ENCODE measurements at places on chromosomes 6 and 20. TPM values are rescaled to one million over a fixed set of nuclear protein-coding genes. Genes with fewer than 3 reads are reported as not detected.

DNA sequence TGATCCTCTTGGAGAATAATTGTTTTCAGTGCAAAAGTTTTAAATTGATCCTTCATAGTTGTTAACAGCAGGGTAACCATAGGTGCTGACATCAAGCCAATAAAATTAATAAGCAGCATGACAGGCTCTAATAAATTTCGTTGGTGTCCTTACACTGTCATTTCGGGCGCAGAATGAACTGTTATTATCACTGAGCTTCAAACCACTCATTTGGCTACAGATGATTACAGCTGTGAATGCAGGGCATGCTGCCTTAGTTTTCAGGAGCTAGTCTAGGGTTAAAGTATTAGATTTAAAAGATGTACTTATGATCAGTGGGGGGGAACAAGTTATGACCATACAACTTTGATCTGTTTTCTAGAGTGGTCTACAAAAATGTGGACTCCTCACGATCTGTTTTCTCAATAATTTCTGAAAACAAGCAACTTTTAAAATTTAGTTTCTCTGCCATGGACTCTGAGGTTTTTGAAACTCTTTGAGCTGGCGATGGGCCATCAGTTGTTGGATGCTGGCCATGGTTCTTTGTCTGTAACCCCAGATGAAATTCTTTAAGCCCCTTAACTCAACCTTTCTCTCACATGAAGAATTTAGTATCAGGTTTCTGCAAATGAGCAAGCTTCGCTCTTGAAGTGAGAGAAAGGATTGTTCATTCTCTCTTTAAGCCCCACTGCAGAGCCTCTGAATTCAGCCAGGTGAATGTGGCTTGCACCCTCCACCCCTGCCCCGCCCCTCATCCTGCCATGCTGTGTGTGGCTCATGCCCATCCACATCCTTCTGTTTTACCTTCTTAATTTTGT, 99.1 kb upstream of the MTHFD1L start:
- DNase-seq, result no peak

DNA sequence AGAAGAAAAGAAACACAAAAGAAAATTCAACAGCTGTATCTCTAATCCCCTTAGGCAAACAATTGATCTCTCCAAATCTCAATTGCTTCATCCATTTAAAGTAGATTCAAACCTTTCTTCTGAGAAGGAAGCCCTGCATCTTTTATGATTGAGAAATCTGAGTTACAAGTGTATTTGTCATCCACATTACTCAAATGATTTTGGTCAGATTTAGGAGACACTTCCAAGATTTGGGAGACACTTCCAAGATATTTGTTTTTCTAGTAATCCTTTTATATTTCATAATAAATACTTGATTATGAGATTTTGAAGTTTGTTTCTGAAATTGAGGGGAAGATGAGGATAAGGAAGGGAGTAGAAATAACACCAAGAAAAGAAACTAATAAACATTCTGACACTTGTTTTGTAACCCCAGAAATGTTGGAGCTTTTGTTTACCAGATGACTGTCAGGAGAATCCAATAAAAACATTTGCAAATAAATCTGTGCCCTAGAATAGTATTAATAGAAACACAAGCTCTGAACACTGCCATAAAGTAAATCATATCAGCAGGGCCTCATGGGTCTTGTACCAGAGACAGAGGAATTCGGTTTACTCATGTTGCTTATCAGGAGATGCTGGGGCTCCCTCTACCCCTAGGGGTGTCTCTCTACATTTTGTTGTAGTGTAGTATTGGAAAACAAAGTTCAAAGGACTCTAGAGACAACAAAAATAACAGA, 314.3 kb upstream of the NT5E start:
- DNase-seq, result no peak

- no peak for DNase-seq
These were observed 583.4 kb downstream of the BCKDHB start for GRCh38 chr6:80689716-80690395.

DNA sequence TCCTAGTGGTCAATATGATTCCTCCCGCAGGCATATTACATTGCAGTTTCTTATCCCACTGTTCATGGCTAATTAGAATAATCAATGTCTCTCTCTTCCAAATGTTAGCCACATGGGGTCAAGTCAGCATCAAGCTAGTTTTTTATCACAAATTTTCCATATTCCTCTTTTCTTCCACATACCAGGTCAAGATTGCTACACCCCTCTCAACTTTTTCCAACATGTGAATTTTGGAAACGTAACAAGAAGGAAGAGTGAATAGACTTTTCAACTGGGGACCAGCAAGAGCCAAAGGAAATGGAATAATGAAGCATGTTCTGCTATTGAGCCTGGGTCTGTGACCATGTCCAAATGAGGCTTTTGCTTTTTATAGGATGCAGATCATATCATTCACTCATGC, 65.1 kb downstream of the SOD2 start:
- no peak for DNase-seq

- DNase-seq, result peak; percentile 52
These were observed 427 bp downstream of the GINM1 start for GRCh38 chr6:149566410-149567193.

DNA sequence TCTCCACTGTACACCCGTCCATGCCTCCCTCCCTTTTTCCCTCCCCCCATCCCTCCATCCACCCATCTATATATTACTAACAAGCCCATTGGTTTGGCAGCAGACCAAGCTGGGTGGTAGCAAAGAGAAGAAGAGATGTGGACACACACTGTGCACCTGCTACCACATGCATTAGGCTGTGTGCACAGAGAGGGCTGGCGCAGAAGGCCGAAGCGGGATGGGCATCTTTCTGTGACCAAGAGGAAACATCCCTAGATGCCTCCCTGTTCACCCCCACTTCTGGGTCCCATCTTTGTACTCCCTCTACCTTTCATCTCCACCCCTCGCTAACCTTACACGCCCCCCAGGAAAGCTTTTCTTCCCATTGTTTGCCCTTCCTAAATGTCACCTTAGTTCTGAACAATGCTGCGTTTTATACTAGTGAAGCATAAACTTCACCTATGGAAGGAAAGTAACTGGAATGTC, 64.9 kb upstream of the AFDN start:
- DNase-seq, result no peak

- peak; percentile 45 for DNase-seq
These were observed 38.9 kb downstream of the MGME1 start for GRCh38 chr20:18007534-18008292.

GRCh38 chr6:113644861-113645575, 212.1 kb upstream of the MARCKS start:
- no peak for DNase-seq

DNA sequence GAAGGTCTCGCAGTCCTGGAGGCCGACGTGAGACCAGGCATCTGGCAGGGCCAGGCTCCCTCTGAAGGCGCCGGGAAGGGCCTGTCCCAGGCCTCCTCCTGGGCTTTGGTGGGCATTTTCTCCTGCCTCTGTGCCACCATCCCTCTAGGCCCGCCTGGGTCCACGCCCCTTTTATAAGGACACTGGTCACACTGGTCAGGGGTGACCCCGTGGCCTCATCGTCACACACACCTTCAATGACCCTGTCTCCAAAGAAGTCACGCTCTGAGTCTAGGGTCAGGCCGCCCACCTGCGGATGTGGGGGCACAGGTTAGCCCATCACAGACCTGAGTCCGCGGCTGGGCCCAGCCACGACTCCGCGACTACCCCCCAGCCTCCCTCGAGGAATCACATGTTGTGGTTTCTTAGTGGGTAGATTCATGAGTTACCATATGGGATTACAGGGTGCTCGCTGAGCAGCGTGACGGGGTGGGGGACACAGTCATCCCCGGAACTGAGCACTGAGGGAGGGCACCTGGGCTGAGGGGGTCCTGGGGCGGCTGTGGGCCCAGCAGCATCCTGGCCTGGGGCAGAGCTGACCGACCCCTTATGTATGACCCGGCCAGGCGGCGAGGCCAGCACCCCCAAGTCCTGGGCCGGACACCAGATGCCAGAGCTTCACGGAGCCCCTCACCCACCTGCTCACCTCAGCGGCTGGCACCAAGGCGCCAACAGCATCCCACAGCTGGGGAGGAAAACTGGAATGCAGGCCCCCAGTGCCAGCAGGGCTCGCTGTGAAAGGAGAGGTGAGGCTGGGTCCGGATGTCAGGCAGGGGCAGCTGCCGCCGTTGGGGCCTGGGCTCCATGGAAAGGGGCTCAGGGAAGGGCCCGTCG, 115.9 kb downstream of the DLL1 start:
- DNase-seq, result peak; percentile 17

GRCh38 chr6:90093558-90094073, 199.3 kb downstream of the GJA10 start:
- DNase-seq, result no peak

GRCh38 chr6:44805238-44805846, 417.8 kb downstream of the CDC5L start:
- DNase-seq, result no peak

DNA sequence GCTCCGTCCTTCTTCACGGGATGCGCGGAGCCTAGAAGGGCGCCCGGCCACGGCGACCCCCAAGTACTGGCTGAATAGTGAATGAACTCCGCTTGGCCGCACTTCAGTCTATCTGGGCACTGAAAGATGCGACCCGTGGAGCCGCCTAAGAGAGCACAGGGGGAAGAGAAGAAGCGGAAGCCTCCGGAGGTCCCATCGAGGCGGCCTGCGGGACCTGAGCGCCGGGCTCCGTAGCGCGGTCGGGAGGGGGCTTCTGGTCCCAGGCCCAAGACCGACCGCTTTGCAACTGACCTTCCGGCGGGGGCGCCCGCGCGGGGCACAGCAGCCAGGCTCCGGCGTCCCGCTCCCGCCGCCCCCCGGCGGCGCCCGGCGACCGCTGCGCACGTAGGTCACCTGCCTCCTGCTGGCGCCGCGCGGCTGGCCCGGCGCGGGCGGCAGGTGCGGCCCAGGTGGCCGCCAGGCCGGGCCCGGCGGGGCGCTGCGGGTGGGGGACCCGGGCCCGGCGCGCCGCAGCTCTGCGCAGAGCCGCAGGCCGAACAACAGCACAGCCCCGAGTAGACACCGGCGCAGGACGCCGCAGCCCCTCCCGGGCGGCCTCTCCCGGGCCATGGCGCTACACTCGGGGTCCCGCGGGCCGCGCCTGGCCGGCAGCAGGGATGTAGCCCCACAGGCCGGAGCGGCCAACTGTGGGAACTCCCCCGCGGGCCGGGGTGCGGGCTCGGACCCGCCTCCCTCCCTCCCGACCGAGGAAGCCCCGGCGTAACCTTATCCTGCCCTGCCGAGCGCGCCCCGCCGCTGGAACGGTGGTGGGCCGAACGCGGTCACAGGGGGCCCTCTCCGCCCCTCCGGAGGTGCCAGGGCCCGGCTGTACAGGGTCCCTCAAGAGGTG, at the start of gene METTL24:
METTL24 (minus strand) TSS at position 686 of the 889 bp plus-strand sequence; CDS start at position 609, 77 bp downstream.
- DNase-seq, result peak; percentile 85

DNA sequence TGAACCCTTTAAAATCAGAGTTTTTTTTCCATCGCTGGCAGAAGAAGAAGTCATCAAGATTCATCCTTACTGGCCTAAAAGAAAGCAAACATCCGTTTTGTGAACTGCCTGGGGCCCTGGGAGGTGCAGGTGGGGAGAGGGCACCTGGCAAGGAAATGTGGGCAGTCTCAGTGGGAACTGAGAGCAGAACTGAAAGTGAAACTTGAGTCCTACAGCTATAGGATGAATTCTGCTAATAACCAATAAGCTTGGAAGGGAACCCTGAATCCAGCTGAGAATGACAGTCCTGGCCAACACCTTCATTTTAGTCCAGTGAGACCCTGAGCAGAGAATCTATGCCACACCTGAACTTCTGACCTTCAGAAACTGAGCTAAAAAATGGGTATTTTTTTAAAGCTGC, 130.1 kb upstream of the ASCC3 start:
- no peak for DNase-seq

DNA sequence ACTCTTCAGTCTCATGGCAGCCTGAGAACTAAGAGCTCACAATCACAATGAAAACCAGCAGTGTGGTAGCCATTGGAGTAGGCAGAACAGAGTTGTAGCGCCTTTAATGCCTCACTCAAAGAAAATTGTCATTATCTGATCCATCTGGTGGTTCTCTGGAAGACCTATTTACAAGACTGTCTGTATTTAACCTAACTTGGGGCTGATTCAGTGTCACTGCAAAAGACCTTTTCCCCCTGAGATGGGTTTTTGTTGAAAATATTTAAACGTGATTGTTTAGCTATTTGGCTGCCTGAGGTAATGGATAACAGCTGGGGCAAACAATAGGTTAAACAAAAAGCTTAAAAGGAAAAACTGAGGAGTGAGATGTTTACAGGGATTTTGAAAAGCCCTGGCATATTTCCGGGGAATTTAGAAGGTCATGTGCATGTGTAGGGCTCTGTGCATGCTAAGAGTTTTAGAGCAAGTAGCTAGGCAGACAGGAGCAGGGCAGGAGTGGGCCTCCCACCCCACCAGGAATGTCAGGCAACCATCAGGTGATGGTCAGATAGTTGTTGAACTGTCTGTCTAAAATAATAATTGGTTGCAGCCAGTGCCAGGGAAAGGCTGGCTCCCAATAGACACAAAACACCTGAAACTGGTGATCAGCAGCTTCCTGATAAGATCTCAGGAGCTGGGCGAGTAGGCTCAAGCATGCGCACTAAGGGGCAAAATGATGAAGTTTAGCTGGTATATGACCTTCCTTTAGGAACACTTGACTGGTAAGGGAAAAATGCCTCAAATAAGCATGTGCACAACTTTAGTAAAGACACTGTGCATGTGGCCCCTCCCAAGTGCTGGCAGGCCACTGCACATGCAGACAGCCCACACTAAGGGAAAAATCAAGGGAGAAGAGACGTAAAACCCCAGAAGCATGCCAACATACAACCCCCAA, 70.8 kb upstream of the AKIRIN2 start:
- peak; percentile 55 for DNase-seq

- peak; percentile 38 for DNase-seq
These were observed 17.7 kb downstream of the MYLIP start for GRCh38 chr6:16146527-16146955.

DNA sequence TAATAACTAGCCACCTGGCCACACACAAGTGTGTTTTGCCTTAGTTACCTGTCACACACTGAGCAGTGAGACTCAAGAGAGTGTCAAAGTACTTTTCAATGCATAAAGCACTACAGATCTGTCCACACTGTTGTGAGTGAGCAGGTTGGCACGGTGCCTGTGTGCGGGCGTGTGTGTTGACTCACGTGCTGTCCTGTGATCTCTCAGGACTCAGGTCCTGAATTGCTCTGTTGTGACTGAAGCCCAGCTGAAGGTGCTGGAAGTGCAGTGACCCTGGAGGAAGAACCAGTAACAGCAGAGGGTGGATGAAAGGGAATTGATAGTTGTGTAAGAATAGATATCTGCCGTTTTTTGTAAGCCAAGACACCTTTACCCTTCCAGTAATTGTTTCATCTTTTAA, 18.3 kb downstream of the SLC16A10 start:
- peak; percentile 27 for DNase-seq

The SPATA2 gene
- polyA plus RNA-seq, result 5.8 TPM

The TMC2 gene
- not detected for polyA plus RNA-seq

The DDX27 gene
- polyA plus RNA-seq, result 51.9 TPM

The ECT2L gene
- 0.02 TPM for polyA plus RNA-seq

The MCCD1 gene
- polyA plus RNA-seq, result not detected

The BMP7 gene
- 0.10 TPM for polyA plus RNA-seq

The GSTA2 gene
- not detected for polyA plus RNA-seq

The SPATA25 gene
- 2.9 TPM for polyA plus RNA-seq

The TMEM14C gene
- 199 TPM for polyA plus RNA-seq

The UBD gene
- not detected for polyA plus RNA-seq
